Gastrocnemius medialis (tissue), 4 donors: ENCODE measurements at places on chromosomes 2 and 18. TPM values are rescaled to one million over a fixed set of nuclear protein-coding genes. Genes with fewer than 3 reads are reported as not detected.

- no peak overlapping the region for H3K27ac ChIP-seq
- H3K4me3 ChIP-seq, result no peak overlapping the region
- DNase-seq, result no peak
- no peaks in the 10 kb centered on the region for H3K4me1 ChIP-seq
- peaks cover 93% of the 10 kb centered on the region for H3K36me3 ChIP-seq
These were observed 11.9 kb downstream of the GPN1 start for GRCh38 chr2:27640722-27641245.

The TEX44 gene
- total RNA-seq, result not detected

GRCh38 chr2:69021727-69022126 lies 8.7 kb downstream of the ANTXR1 start:
- no peaks in the 10 kb centered on the region for H3K36me3 ChIP-seq
- H3K27ac ChIP-seq, result no peak overlapping the region
- peaks cover under 1% of the 10 kb centered on the region for H3K27me3 ChIP-seq

The CPLX4 gene
- not detected for total RNA-seq

- no peaks in the 10 kb centered on the region for H3K4me1 ChIP-seq
- no peaks in the 10 kb centered on the region for H3K36me3 ChIP-seq
- no peak overlapping the region for H3K27ac ChIP-seq
These were observed 54.4 kb downstream of the DOK6 start for GRCh38 chr18:69455125-69455524.
